ENCODE measurements at places on chromosomes 6 and 20. TPM values are rescaled to one million over a fixed set of nuclear protein-coding genes. Genes with fewer than 3 reads are reported as not detected.

- DNase-seq = no peak
Measured at GRCh38 chr6:120675886-120676285, 658.4 kb downstream of the TBC1D32 start.

- DNase-seq = no peak
Measured at GRCh38 chr6:157368359-157369049, 12.5 kb upstream of the ZDHHC14 start.

GRCh38 chr20:3199206-3199605 is 5.3 kb downstream of the DDRGK1 start:
- no peak for DNase-seq

- DNase-seq = no peak
Measured at GRCh38 chr6:100724222-100724621, 156.9 kb downstream of the ASCC3 start.

GRCh38 chr6:85464722-85465150 is 14.9 kb downstream of the NT5E start:
- peak; percentile 91 for DNase-seq

DNA sequence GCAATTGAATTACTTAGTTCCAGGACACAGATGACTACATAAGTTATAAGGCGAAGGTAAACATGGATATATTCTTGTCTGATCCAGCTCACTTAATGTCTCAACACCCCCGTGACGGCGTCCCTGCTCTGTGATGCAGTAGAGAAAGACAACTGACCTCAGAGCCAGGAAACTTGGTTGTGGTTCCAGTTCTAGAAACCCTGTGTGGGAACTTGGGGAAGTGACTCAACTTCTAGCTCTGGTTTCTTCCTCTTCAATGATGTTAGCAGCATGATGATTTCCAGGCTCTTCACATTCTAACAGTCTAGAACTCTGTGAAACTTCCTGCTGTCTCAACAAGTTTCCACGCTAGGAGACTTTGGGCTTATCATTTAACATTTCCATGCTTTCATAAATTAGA is 18.4 kb downstream of the LAMA4 start:
- no peak for DNase-seq

DNA sequence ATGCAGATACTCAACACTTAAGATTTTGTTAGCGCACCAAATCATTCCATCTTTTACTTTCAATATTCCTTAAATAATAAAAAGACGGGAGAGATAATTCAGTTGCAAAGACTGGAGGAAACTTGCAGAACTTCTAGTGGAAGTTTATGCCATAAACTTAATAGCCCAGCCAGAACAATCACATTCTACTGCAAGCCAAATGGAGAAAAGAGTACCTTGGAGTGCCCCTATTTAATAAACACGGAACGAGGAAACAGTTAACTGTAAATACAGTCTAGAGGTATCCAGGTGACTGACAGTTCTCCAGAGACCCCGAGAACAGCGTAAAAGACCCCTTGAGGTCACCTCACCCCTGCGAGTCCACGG is 635 bp downstream of the SLC35B3 start:
- no peak for DNase-seq

GRCh38 chr6:138691595-138692057 is 81.9 kb upstream of the CCDC28A start:
- no peak for DNase-seq

DNA sequence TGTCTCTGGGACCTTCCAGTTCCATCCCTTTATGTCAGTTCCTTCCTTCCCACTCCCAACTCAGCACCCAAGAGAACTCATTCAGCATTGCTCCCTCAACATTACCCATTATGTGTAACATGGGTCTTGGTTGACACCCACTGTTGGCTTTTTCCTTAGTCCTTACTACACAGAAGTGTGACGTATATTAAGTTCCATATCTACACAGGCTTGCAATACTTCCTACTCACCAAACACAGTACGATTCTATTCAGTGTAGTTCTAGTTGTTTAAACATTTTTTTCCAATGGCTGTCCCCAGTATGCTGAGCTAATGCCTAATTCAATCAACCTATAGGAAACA is 37.7 kb downstream of the ARHGAP18 start:
- no peak for DNase-seq

DNA sequence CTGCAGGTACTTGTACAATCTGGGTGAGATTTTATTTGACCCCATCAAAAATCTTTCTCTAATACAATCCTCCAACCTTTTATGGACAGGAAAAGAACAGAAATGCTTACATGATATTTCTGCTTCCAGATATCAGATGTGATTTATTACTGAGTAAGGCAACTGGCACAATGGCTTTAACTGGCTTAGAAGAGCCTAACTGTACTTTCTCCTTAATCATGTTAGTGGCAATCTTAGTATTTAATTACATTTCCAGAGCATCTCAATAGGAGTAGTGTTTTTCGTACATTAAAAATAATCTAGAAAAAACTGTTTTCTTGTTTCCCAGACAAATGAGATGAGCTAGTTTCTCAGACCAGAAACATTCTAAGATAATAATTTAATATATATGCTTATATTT is 251.6 kb downstream of the KCNQ5 start:
- no peak for DNase-seq

DNA sequence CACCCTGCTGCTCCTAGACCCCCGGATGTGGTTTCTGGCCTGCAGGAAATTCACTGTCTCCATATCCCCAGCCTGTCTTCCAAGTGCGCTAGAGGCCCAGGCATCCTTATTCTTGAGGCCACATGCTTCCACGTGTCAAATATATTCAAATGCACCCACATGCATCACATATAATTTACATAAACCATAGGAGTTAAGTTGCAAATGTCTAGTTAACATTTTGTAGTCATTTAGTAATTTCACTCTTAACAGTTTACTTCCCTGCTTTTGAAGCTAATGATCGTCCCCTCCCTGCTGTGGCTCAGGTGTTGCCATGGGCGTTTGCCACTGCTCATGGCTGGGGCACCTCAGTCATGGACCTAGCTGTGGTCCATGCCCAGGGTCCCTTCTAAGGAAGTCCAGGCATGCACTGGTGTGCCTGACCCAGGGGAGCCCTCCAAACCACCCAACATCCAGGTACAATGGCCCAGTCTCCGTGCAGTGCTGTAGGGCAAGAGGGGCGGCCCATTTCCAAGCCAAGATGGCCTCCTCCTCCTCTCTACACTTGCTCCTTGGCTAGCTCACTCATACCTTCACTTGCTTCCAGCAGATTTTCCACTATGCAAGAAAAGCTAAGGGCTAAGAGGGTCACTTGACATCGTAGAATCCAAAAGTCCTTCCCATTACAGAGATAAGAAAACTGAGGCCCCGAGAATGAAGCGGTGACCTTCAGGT is 42.4 kb downstream of the FGD2 start:
- no peak for DNase-seq

The WFDC12 gene
- not detected for total RNA-seq

The ZNF165 gene
- total RNA-seq = 0.08 TPM

The GCNT2 gene
- 27.3 TPM for total RNA-seq

The GUCA1A gene
- total RNA-seq = not detected
